ENCODE measurements at places on chromosomes 3 and 15.

DNA sequence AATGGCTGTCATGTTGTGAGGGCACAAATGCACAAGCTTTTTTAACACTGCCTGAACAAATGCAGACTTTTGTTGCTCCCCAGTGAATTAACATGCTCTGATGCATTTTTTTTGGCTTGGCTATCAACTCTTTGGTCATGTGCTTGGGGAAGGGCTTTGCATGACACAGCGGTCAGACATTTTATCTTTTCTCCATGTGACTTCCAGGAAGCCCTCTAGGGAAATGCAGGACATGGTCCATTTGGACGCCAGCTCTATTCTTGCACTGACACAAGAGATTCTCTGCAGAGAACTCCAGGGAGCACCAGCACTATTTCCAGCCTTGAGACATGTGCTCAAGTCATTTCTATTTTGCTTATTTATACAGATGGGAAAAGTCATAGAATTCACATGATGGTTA lies 46.2 kb downstream of the NEK11 start:
- DNase-seq = no peak

- DNase-seq = no peak
Measured at GRCh38 chr15:77528968-77529319, 103.8 kb downstream of the LINGO1 start.

GRCh38 chr3:134709561-134710312 lies 58.9 kb upstream of the KY start:
- no peak for DNase-seq

DNA sequence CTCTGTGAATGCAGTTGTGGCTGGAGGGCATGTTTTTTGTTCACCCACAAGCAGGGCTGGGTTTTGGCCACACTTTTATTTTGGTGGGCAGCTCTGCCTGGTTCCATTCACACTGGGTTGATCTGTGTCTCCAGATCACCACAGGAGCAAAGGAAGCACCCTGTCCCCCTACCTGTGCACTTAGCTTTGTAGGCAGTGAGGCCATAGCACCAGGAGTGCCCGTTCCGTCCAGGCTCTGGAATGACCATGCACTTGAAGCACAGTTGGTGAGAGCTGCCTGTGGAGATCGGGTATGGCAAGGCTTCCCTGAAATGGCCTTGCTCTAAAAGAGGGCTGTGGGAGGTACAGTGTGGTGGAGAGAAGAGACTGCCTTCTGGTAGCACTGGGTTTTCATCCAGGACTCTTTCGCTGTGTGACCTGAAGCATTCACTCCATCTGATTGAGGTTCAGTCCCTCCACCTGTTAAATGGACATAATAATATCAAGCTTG lies 31.7 kb downstream of the MINAR1 start:
- no peak for DNase-seq

DNA sequence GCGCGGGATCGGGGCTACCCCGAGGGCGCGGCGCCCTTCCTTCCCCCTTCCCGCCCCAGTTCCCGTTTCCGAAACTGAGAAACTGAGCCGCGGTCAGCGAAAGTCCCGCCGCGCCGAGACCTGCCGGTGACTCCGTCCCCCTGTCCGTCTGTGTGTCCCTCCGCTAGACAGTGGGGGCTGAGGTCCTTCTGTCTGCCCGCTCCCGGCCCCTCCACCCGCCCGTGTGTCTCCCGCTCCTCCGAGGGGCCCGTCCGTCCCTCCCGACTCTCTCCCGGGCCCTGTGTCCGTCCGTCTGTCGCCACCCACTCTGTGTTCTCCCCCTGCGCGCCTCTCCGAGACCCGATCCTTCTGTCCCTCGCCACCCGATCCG lies 426 bp downstream of the PRKCD start:
- DNase-seq = no peak

GRCh38 chr3:13074006-13074375 lies 762 bp upstream of the IQSEC1 start:
- DNase-seq = no peak

DNA sequence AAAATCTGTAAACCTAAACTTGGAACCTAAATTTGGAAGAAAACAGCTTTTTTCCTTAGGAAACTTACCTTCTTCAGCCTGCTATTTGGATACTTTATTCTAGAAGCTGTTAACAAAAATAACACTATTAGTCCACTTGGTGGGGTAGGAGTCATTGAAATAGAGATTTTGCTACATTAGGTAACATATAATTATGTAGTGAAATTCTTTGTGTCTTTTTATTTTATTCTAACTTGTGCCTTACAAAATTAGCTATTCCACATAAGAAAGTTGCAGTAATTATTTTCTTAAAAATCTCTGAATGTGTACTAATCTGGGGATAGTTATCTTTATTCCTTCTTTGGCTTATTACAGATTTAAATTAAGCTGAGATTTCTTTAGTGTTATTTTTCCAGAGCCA lies 360.4 kb upstream of the ROBO2 start:
- DNase-seq = no peak

DNA sequence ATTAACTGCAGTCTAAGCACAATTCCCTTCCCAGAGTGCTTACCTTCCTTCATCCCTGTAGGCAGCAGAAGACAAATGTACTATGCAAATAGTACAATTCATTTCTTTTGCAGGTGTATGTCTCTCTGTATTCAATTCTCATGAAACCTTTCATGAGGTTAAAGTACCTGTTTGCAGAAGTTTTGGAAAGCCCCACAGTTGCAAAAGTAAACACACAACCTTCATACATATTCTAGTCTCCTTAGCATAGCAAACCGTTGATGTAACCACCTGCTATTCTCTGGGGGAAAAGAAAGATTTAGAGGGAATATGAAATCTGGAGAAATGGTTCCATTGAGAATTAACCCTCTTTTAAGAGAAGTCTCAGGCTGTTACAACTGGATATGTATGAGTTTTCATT lies 200.3 kb upstream of the SUCLG2 start:
- no peak for DNase-seq

GRCh38 chr3:173732237-173732636 lies 334.7 kb downstream of the NLGN1 start:
- no peak for DNase-seq

DNA sequence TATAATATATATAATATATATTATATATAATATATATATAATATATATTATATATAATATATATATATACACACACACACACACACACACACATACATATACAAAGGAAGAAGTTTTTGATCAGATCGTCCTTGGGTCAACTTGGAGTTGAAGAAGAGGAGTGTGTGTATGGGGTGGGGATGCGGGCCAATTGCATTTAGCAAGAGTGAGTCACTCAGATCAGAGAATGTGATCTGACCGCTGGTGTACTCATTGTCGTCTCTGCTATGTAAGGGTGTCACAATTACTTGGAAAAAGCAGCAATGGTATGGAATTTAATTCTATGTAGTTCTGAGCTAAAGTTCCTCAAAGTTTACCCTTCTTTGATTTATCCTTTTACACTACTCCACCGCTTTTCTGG lies 4.6 kb upstream of the VGLL3 start:
- no peak for DNase-seq
